ENCODE measurements at places on chromosomes 4 and X.

GRCh38 chrX:148204195-148204594 lies 223.1 kb downstream of the FMR1NB start:
- no peak for DNase-seq

GRCh38 chrX:22313766-22314165 lies 41.1 kb downstream of the CBLL2 start:
- no peak for DNase-seq

DNA sequence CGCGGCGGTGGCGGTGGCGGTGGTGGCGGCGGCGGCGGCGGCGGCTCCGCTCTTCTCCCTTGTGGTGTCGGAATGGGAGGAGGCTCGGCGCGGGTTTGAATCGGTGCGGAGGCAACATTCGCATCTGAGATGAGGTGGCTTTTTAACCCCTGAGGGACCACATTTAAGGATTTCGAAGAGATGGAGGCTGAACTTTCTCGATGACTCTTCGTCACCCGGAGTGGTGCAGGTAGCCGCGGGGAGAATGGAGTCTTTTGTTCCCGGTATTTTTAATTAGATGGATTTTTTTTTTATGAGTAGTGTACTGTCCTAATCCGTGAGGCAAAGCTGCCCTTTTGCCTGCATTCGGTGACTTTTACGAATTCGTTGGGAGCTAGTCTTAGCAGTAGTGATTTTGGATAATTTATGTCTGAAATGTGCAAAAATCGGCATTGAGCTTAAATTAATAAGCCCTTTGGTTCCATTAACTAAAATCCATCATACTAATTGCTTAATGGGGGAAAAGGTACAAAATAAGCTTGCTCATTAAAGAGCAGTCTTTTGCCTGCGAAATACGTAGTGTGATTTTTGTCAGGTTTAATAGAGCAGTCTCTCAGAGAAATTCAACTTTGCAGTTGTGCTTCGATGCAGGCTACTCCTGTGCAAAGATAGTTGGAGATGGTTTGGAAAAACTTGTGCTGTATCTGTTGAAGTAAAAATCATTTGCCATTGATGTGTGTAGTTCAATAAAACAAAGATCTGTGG lies 206.2 kb downstream of the TENM3 start:
- DNase-seq = no peak

DNA sequence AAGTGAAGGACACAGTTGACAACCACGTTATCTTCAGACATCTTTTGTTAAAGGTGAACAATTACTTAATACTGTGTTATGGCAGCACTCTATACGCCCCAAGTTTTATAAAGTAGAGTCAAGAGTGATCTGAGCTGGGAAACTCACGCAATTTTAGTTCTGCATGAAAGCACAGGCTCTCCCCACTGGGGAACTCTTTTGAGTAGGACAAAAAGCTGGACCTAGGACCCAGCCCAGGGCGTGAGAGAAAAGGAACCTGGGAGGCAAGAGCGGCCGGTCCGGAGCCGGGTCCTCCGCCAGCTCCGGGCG lies 152.6 kb upstream of the SLC4A4 start:
- DNase-seq = no peak

DNA sequence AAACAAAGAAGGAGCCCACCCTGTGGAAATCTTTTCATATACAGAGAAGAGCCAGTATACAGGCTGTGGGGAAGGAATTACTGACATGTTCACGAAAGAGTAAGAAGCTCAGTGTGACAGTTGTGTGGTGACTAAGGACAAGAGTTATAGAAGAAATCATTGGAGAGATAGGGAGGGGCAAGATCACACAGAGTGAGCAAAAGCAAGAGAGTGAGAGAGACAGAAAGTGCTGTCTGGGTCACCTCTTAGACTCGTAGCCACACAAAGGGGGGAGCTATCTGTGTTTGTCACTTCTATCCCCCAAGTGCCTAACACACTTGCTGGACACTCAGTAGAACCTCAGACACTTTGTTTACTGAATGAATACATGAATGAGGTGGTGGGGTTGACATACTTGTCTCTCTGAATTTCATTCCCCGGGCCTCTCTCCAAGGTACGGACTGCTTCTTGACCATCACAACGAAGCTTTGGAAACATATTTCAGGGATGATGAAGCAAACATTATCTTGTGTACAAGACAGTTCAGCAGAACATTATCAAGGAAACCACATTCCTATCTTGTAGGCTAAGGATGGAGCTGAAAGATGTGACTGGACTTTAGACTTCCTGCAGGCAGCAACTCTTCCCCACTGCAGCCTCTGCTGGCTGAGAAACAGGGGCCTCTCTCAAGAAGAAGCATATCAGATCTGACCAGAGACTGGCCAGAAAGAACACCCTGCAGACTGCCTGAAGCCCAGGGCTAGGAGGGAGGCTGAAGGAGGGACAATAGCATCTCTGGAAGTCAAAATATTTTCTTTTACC lies 168.2 kb downstream of the AMELX start:
- no peak for DNase-seq

GRCh38 chr4:123649645-123650391 lies 253.2 kb downstream of the SPRY1 start:
- peak; percentile 59 for DNase-seq

DNA sequence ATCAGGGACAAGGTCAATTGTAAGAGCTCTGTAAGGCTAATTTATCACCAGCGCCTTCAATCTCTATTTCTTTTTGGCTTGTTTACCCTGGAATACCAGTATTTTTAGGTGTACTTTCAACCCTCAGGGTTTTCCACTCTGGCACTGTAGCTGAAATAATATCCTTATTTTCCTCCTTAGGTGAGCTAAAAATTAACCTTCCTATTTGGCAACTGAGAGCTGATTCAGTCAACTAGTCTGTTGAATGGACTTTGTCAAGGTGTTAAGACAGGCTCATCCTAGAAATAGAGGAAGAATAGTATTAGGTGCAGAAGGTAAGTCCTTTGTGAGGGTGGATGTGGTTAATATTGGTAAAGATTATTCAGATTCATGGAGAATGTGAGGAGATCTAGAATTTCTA lies 101.3 kb upstream of the BANK1 start:
- no peak for DNase-seq

DNA sequence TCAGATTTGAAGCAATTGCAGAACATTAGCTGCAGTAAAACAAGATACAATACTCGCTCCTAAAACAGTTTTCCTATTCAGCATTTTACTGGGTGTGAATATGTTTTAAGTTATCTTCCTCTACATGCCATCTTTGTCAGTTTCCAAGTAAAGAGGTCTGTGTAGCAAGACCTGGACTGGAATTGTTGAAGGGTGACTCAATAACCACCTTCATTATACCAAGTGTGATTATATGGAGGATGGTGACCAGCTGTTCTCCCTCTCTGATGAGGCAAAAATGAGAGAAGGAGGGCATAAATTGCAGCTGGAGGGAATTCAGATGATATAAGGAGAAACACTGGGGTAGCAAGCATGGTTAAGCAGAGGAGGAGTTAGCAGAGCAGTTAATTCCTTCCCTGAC lies 922.1 kb upstream of the SLIT2 start:
- DNase-seq = no peak

DNA sequence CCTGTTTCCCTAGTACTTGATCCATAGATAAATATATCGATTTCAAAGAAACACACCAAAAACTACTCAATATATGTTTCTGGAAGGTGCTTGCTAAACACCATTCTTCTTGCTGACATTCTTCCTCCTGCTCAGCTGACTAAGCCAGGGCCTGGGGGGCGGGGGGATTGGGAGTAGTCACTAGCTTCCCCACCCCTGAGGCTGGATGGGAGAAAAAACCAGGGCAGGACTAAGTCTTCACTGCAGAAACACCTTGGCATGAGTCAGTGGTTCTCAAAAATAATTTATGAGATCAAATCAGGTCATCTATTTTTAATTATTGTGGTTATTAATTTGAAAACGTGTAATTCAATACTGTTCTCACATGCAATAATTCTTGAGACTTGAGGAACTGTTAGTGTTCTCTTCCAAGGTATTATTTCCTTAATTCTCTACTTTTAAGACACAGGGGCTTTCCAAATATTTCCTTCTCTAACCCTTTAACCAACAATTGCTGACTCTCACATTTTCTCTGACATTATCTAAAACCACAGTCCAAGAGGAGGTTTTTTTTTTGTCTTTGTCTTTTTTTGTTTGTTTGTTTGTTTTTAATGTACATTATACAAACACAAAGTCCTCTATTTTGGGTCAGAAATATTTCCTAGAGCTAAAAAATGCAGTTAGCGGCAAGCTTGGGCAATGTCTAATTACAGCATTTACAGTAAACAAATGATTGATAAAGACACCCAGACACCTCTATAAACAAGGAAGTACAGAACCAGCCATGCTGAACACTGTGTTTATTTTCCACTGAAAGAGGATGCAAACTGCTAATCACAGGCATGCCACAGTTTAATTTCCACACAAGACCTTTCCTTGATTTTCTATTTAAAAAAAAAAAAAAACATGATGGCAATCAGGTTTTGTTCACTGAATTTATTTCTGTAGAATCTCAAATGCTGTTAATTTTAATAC lies 120.3 kb upstream of the USP9X start:
- no peak for DNase-seq

GRCh38 chr4:17816142-17816541 lies 5.4 kb downstream of the NCAPG start:
- DNase-seq = no peak

GRCh38 chr4:66629927-66630326 lies 915.4 kb downstream of the CENPC start:
- no peak for DNase-seq

- no peak for DNase-seq
Measured at GRCh38 chrX:27633328-27633727, 43.2 kb downstream of the DCAF8L2 start.

- no peak for DNase-seq
Measured at GRCh38 chr4:97349468-97350186, 793.6 kb downstream of the STPG2 start.

GRCh38 chr4:14679906-14680305 lies 322.4 kb upstream of the CPEB2 start:
- DNase-seq = no peak

DNA sequence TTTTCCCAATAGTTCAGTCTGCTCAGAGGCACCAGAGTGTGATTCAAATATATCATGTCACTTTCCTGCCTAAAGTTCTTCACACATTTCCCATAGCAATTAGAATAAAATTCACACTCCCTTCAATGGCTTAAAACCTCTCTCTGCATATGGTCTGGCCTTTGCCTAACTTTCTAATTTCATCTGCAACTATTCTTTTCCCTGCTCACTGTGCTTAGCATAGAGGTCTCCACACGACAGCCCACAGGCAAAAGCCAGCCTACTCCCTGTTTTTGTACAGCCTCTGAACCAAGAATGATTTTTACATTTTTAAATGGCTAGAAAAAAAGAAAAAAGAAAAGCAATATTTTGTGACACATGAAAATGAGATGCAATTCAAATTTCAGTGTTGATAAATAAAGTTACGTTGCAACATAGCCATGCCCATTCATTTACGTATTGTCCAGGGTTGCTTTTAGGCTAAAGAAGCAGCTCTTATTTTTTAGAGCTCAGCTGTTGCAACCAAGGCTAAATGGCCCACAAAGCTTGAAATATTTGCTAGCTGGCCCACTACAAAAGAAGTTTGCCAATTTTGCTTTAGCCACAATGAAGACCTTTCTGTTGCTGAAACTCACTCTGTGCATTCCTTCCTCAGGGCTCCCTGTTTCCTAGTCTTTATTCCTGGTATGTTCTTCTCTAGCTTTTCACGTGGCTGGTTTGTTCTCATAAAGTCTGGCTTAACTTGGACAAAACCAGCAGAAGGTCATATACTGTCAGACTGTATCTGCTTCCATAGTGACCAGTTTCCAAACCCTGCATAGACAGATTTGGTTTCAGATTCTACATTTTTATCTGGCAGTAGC lies 26.6 kb upstream of the IRF2 start:
- DNase-seq = no peak

DNA sequence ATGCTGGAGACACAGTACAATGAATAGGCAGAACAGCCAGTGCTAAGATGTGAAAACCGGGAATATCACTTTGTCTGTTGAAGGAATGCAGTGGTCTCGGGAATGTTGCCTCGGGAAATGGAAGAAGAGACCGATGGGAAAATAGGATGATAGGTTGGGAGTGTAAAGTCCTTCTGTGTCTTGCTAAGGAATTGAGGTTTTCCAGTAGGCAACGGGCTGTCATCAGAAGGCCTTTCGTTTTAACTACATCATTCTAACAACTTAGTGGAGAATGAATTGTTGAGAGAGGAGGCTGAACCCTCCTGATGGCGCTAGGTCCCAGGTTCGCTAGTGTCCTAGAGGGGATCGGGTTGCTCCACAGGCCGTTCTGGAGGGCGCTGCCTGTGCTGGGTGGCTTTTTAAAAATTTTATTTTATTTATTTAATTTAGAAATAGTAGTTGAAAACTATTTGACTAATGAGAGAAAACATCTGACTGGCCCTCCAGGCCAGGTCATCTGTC lies 730 bp downstream of the VBP1 start:
- no peak for DNase-seq

GRCh38 chrX:67961516-67961915 lies 417.7 kb downstream of the AR start:
- DNase-seq = no peak

DNA sequence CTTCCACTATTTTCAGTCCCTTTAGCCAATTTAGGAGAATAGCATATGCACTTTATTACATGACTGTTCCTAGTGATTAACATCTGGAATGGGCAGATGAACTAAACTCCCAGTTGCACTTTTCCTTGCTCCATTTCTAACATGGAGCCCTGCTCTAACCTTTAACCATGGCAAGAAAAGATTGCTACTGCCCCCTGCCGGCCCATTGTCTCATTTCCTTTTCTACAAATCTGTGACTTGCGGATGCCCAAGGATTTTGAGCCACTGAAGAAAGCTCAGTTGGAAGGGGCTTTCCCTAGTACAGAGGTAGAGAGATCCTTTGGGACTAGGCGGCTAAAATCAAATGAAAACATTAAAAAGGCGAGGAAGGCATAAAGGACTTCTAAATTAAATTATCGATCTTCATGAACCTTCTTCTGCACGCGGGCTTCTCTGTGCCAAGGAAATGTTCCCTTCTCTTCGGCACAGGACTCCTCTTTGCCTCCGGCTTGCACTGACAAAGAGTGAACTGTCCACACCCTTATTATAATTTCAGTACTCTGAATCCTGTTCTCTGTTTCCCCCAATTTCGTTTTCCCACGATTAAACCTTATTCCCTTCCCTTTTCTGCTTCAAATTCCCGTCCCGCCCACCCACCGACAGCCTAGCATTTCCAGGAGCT lies 577 bp upstream of the GLRA2 start:
- peak; percentile 54 for DNase-seq

DNA sequence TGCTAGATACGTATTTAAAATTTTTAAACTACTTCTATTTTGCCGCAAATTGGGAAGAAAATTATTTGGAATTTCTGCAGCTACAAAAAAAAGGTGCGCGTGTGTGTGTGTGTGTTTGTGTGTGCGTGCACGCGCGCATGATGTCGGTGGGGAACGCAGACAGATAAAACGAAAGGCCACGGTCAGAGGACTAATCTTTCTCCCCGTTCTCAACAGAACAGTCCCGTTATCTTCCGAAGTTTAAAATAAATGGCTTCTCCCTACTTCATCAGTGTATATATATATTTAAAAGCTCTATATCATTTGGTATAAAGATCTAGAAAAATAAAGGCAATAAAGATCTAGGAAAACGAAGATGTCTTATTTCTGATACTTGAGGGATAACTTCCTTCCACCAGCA lies 1.5 kb downstream of the MGARP start:
- no peak for DNase-seq

All from pancreas (tissue), 10 donors.